Foreskin keratinocyte (primary cell): ENCODE measurements at places on chromosomes 7 and 10. TPM values are rescaled to one million over a fixed set of nuclear protein-coding genes. Genes with fewer than 3 reads are reported as not detected.

DNA sequence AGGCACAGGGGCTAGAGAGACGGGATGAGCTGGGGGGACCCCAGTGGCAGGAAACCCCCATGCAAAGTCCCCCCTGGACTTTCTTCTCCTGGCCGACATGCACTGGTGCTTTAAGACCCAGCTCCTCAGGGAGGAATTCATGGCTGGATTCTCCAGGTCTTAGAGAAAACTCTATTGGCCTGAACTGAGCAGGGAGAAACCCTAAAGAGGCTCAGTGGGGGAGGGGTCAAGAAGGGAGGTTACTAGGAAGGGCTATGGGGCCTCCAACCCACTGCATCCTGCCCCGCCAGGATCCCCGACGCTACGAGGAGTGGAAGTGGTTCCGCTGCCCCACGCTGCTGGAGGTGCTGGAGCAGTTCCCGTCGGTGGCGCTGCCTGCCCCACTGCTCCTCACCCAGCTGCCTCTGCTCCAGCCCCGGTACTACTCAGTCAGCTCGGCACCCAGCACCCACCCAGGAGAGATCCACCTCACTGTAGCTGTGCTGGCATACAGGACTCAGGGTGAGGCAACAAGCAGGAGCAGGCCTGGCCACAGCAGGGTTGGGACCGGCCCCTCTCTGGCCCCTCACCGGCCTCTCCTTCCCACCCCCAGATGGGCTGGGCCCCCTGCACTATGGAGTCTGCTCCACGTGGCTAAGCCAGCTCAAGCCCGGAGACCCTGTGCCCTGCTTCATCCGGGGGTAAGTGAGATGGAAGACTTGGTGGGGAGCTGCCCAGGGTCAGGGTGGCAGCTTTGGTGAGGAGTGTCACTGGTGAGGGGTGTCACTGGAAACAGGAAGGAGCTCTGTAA lies 13.8 kb downstream of the ATG9B start:
- no peak for DNase-seq

- DNase-seq, result no peak
These were observed 462.1 kb upstream of the GALNT17 start for GRCh38 chr7:70669854-70670253.

DNA sequence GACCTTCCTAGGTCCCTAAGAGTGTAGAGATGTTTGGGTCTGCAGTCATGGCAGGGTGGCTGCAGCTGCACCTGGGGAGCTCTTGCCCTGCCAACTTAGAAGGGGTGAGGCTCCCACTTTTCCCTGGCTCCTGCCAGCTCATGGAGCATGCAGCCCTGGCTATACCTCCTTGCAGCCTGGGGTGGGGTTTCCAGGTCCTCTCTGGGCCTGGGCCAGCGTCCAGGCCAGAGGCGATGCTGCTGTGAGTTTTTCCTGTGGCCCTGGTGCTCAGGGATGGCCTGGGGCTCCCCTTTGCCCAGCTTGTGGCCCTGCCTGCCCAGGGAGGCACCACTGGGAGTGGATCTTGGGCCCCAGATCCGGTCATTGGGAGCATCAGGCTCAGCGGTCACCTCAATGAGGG lies 109.8 kb upstream of the FAM180A start:
- no peak for DNase-seq

DNA sequence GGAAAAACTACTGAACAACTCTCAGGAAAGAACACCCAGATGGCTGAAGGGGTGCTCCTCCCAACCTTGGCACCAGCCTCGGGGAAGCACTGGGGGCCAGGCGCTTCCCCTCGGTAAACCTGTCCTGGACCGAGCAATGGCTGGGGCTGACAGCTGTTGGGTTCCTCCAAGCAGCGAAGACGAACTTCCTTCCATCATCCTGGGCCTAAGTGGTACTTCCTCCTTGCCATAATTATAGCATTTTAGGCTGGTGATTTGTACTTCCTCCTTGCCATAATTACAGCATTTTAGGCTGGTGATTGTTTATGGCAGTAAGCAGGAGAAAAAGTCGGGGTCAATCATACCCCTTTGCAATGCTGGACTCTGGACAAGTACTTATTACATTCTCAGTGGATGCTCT lies 69.3 kb downstream of the MYOF start:
- no peak for DNase-seq

The RTKN2 gene
- 1.8 and 2.6 TPM in 2 replicates for total RNA-seq

The MYO1G gene
- 0.04 and 0.10 TPM in 2 replicates for total RNA-seq
